ENCODE measurements at places on chromosomes 1 and 21. TPM values are rescaled to one million over a fixed set of nuclear protein-coding genes. Genes with fewer than 3 reads are reported as not detected.

Gene MFN2
- total RNA-seq: 619 TPM

Gene SLAMF8
- total RNA-seq: 1.5 TPM

Gene SLC44A3
- 2.7 TPM for total RNA-seq

Gene FAM167B
- total RNA-seq: 5.4 TPM

Gene C21orf91
- 21.3 TPM for total RNA-seq

Gene SYCP1
- total RNA-seq: not detected

Gene TMEM63A
- total RNA-seq: 21.4 TPM

Gene CPLANE2
- 10.6 TPM for total RNA-seq

Gene KLHL21
- 33.1 TPM for total RNA-seq

Gene GUCA2A
- total RNA-seq: not detected

Gene MIS18A
- 2.6 TPM for total RNA-seq

Gene FAM110D
- 3.8 TPM for total RNA-seq

Gene GJA4
- total RNA-seq: 34.7 TPM

Gene NTMT2
- 2.0 TPM for total RNA-seq

Gene CCDC24
- 1.9 TPM for total RNA-seq

Gene SLC2A5
- total RNA-seq: 1.5 TPM

Gene MXRA8
- total RNA-seq: 30.5 TPM

Gene S1PR1
- total RNA-seq: 57.9 TPM

Gene SLC26A9
- total RNA-seq: 9.8 TPM

Gene PLA2G2E
- total RNA-seq: not detected

Gene HLX
- 8.1 TPM for total RNA-seq

Gene FCRL2
- not detected for total RNA-seq

Gene SLC30A10
- not detected for total RNA-seq

Gene ATAD3C
- 0.51 TPM for total RNA-seq
